ENCODE measurements at places on chromosomes 6 and 20.

DNA sequence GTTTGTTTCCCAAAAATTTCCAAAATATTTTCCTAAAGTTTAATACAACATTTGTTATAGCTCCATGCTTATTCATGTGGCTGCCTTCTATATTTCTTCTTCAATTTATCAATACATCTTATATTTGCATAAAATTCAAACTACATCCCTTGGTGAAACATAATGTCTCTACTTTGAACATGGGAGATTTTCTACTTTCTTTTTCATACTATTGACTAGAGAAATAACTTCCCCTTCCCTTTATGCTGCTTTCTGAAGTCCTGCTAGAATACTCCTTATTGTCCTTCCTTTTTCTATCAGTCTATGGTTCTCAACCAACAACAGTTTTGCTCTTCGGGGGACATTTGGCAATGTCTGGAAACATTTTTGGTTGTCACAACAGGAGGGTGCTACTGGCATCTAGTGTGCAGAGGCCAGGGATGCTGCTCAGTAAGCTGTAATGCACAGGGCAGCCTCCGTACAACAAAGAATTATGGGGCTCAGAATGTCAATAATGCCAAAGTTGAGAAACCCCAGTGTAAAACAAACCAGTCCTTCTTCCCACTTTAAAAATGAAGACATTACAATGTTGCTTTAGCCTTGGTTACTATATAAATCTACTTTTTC is 29.9 kb downstream of the MKKS start:
- no peak for DNase-seq

DNA sequence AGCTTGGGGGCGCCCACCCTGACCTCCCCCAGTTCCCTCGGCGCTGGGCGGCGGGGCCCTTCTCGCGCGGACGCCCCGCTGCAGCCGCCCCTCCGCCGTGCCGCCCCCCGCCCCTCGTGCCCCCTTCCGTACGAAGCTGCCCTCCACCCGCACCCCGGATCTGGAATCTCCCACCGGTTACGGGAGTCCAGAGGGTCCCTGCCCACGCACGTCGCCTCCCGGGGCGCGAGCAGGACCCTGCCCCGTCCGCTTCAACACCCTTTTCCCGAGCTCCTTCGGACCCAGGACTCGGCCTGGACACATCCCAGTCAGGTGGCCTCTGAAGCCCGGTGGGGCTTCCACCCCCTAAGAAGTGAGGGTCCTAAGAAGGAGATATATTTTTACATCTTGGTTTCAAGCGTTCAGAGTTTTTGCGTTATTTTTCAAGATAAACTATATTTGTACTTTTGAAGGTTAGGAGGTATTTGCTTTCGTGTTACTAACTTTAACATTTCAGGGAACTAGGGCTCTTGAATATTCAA is 506 bp downstream of the ARFGAP1 start:
- no peak for DNase-seq

- no peak for DNase-seq
These were observed 253.4 kb downstream of the PHACTR1 start for GRCh38 chr6:12969966-12970365.

- DNase-seq, result no peak
These were observed 951.6 kb downstream of the TFAP2A start for GRCh38 chr6:9463311-9463710.

- DNase-seq, result no peak
These were observed 52.9 kb upstream of the FABP7 start for GRCh38 chr6:122726649-122727048.

GRCh38 chr6:44255871-44256774 is 1.2 kb downstream of the SLC35B2 start:
- no peak for DNase-seq

DNA sequence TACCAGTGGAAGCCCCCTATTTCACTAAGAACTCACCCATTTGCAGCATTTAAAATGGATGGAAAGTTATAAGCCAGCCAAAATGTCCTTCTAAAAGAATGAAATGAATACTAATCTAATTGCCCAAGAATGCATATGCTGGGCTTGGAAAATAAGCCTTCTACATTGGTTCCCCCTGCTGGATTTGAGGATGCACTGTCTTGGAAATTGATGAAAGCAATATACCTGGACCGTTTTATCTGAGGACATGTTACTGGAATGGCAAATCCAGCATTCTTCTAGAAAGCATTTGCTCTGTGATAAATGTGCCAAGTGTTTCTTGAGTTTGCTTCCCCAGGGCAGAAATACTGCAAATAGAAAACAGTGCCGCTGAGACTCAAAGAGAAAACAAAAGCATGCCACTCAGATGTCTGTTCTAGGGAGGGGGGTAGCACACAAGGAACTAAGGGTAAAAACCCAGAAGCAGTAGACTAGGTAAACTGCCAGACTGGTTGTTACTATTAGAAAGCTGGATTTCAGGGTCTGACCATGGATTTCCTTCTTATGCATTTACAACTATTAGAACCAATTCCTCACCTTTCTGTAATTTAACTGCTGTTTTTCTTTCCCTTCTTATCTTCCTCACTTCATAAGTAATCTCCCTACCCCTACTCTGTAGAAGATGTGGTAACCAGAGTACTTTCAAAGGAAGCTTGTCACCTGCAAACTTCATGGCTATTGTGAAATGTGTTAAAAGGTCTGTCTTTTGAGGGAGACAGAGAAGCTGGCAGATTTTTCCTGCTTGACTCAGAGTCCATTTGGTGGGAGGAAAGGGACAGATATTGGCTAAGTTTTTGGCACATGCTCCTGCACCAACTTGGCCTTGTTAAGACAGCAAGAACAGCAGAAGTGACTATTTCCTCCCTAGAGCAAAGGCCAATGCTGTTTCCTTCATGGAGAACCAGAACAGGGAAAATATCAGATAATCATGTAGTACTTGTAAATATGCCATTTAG is 642.6 kb downstream of the KIF16B start:
- no peak for DNase-seq

DNA sequence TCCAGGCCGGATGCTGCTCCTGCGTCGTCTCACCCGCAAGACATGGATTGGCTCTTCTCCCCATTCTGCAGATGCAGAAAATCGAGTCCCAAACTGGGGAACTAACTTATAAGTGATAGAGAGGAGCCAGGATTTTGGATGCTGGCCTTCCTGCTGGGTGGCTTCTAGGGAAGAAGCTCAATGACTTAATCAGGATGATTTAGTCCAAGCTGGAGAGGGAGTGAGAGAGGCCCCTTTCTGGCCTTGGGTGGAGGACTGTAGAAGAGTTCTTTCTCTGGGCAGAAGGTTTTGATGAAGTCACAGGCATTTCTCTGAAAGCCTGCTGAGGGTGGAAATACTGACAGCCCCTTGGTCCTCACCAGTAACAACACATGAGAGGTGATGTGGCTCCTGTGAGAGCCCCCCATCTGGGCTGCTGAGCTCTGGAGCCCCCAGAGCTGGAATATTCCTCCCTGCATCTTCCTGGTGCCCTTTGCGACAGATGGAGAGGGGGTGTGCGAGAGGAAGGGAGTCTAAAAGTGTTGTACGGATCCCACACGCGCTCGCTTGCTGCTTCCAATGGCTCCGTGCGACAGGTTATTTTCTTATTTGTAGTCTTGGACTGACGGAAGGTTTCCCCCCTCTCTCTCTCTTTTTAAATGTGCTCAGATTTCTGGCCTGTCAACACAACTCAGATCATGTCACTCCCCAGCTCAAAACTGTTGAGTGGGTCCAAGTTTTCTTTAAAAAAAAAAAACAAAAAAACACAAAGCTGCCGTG is 3.5 kb downstream of the SIRPA start:
- no peak for DNase-seq

GRCh38 chr6:51335543-51335942 is 516.9 kb downstream of the TFAP2B start:
- DNase-seq, result no peak

DNA sequence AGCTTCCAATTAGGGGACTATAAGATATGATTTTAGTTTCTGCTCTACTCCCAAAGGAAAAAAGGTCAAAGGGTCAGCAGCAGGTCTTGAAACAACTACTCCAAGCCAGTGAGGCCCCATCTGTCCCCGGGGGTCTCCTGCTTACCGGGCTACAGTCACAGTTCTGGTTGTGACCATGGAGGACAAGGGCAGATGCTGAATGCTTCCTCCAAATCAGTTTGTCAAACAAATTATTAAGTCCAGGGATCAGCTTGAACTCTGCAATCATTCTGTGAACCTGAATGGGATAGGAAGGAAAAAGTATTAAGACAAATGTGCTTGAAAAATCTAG is 60.2 kb downstream of the MYH7B start:
- no peak for DNase-seq

GRCh38 chr20:35490736-35491181 is 35.4 kb downstream of the CEP250 start:
- DNase-seq, result no peak

GRCh38 chr20:58664331-58664730 is 13.2 kb downstream of the STX16 start:
- no peak for DNase-seq

DNA sequence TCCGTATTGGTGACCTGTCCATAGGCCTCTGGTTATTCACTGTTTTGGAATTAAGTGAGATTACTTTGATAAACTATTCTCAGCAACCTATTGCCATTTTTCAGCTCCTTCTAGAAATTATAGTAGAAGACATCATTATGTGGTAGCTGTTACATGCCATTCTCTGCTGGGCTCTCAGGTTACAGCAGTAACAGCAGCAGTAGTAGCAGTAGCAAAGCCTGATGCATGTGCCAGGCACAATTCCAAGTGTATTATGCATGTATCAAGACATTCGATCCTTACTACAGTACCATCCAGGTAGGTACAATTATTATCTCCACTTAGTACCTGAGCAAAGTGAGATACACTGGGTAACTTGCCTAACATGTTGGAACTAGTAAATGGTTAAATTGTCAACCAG is 74.3 kb downstream of the RPS12 start:
- no peak for DNase-seq

GRCh38 chr6:161406646-161407045 is 132.8 kb upstream of the AGPAT4 start:
- DNase-seq, result no peak

GRCh38 chr6:113672491-113673149 is 184.5 kb upstream of the MARCKS start:
- no peak for DNase-seq

DNA sequence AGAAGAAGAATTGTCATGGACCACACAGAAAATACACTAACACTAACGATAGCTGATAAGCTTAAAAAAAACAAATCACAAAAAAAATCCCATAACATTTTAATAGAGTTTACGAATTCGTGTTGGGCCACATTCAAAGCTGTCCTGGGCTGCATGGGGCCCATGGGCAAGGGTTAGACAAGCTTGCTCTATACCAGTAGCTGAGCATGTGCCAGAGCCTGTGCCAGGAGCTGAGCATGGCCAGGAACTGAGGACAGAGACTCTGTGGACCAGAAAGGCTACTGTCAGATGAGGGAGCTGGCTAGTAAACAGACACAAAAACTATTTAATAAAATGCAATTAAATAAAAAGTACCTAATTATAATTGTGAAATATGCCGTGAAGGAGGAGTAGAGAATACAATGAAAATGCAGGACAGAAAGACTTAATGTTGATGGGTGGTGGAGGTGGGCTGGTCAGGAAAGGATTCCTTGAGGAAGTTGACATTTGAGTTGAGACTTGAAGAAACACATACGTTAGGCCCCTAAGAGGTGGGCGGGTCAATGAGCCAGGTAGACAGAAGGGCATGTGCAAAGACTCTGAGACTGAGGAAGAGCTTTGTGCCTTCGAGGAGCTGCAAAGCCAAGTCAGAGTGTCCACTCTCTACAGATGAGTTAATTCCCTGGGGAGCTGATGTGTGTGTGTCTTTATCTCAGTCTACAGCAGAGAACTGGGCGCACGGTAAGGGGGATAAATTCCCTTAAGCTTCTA is 66.1 kb downstream of the JPH2 start:
- DNase-seq, result no peak

DNA sequence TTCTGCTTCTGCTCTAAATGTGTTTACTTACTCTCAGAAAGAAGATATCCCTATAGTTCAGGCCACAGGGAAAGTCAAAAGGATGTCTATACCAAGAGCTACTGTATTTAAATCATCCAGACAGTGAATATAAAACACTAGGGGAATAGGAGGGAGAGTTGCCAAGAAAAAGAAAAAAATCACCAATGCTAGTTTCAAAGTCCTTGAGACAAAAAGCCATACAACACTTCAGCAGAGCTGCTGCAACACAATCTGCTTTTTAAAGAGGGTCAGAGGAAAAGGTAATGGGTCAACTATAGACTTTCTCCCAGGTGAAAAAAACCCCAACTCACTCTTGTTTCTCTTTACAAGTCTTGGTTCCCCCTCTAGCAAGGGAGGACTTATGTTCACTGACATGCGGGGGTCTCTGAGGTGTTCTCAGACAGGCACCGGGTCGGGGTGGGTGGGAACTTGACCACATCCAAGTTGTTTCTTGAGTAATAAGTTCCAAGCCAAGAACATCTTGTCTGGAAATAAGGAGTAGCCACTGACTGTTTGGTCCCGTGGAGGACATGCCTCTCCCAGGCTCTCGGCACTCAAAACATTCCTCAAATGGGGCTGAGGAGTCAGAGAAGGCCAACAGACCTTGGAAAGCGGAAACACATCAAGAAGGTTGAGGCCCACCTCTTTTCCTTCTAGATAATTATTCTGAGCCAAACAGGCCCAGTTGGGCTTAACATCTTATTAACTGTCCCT is 47.7 kb downstream of the GJA10 start:
- DNase-seq, result no peak

DNA sequence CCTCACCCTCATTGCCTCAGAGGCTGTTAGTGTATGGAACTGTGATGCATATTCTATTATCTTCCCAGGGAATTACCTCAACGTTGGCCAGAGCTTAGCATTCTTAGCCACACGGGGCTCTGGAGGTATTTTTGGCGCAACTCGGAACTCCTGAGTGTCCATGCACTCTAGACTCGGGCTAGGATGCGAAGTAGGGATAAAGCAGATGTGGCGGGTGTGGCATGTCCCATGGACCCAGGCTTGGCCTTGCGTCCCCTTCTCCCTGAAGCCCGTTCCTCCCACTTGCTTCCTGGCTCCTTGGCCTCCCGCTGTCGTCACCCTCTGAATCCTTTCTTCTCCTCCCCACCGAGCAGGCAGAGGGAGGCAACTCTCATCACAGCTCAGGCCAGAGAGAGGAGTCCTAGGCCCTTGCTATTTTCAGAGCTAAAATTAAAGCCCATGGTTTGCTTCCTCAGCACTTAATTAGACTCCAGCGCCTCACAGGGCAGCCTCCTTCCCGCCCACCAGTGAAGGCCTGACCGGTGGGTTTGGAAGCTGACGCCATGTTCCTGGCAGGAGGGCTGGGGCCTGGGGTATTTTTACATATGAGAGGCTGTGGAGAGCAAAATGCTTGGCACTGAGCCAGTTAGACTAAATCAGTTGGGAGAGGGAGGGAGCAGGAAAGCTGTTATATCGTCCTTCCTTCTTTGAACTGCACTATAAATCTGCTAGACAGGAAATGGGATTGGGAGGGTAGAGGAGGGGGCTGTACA is 138.7 kb downstream of the FOXO3 start:
- no peak for DNase-seq

DNA sequence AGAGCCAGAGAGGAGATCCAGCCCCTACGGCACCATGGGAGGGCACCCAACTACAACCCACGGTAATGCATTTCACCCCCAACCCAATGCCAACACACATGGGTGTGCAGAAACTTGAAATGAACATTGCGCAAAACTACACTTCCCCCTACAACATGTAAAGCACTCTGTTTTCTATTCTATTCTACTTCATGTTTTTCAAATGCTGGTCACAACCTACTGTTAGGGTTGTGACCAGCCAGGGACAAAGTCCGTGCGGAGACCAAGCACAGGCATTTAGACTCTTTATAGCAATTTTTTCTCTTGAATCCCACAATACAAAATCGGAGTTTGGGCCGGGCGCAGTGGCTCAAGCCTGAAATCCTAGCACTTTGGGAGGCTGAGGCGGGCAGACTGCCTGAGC is 90.6 kb downstream of the MRPL14 start:
- DNase-seq, result no peak
